ENCODE measurements at places on chromosomes 6 and 20. TPM values are rescaled to one million over a fixed set of nuclear protein-coding genes. Genes with fewer than 3 reads are reported as not detected.

The MDFI gene
- total RNA-seq = not detected

The RIN2 gene
- total RNA-seq = 14.3 TPM

The ESR1 gene
- not detected for total RNA-seq

The HEY2 gene
- not detected for total RNA-seq

The SLC32A1 gene
- total RNA-seq = not detected

The CPNE1 gene
- 284 TPM for total RNA-seq

The KIF6 gene
- not detected for total RNA-seq

The ZBP1 gene
- not detected for total RNA-seq

The IL17F gene
- not detected for total RNA-seq

The C6orf118 gene
- total RNA-seq = not detected

The NMBR gene
- total RNA-seq = not detected

The CCM2L gene
- not detected for total RNA-seq

Data from MG63 (cell line).